Stimulated activated CD8-positive, alpha-beta memory T cell treated with anti-CD3 and anti-CD28 coated beads, Interleukin-4, amount 100 ng/mL, for 1 hour (primary cell): ENCODE measurements at places on chromosomes 6 and 20.
A peak's percentile ranks its signal among the peaks of the same experiment; 100 is the strongest.

DNA sequence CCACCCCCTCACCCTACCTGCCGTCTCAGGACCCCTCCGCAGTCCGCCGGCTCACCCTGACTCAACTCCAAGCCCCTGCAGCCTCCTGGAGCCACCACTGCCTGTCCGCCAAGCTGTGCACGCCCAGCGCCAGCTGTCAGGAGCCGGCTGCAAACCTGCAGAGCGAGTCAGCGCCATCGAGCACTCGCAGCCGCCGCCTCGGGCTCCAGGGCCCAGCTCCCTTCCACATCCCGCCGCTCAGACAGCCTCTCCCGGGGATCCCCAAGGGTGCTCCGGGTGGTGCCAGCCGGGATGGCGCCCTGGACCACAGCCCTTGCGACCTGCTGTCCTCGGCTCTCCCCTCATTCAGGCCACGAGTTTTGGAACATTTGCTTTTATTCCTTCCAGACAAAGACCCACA is 4.3 kb downstream of the TNNC2 start:
- DNase-seq: no peak

GRCh38 chr20:13302647-13303450 is 81.8 kb downstream of the ISM1 start:
- DNase-seq: no peak

DNA sequence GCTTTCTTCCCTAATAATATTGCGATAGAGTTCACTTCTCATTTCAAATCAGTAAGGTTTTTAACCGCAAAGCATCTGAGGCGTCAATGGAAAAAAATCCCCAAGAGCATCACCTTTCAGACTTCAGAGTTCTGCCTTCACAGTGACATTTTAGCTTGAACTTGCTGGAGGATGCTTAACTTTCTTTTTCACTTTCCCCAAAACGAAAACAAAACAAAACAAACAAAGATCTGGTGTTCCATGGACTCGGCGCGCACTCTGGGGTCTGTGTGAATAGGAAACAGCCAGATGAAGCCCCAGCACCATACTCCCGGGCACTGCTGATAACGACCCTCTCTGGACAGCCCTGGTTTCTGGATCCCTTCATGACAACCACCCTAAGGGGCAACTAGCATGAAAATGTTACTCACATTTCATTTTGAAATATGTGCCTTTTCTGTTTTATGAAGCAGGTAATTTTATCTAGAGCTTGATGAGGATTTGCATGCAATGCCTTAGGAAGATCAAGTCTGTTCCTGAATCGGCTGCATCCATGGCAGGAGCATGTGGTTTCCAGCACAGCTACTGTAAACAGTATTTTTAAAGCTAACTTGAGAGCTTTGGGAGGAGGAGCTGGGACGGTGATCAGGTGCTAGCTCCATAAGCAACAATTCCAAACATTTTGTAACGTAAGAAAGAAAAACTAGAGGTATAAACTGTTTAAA is 44.5 kb downstream of the RAMACL start:
- DNase-seq: no peak

DNA sequence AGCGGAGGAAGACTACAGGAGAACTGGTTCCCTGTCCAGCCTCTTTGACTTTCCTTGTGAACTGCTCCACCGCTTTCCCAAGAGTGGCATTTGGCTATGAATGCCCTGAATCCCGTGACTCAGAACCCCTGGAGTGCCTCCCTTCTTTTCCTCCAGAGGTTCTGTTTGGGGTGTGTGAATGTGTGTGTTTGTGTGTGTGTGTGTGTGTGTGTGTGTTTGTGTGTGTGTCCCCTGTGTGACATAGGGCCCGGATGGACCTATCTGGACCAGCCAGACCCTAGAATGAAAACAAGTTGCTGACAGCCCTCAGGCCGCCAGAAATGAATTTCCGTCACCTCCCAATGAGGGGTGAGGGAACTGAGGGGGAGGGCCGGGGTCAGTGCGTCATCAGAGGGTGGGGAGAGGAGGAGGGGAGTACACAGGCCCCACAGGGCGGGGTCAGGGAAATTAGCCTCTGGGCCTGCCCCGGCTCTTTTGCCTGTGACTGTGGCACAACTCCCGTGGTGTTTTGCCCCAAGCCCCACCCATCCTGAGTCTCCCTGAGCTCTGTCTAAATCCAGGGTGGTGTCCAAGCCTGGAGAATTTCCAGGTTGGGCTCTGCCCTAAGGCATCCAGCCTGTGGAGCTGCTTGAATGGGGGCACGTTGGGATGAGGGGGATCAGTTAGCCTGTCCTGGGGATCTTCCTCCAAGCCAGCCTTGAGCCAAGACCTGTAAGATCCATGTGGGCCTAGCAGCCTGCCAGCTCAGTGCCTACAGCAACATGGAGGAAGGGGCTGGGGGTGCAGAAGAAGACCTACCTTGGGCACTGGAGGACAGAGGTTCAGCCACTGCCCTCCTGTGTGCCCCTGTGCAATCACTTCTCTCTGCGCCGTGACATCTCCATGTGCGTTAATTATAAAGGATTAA is 15.2 kb upstream of the MRPS18A start:
- no peak for DNase-seq

- no peak for DNase-seq
Observed at GRCh38 chr6:46581459-46582177, 71.0 kb downstream of the CYP39A1 start.

DNA sequence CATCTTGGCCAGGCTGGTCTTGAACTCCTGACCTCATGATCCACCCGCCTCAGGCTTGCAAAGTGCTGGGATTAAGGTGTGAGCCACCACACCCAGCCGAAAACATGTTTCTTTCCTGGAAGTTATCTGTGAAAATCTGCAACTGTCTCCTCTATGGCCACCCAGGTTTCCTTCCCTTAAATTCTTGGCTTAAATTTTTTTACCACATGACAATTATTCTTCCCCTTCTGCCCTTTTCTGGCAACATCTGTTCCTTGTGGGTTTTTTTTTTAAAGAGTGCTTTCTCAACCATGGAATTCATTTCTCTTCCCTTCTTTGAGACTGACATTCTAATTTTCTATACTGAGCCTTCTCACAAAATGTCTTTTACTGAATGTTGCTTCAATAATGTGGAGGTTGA is 59.6 kb downstream of the DOK5 start:
- DNase-seq: no peak

GRCh38 chr20:31260326-31260932 is 3.0 kb downstream of the DEFB115 start:
- no peak for DNase-seq

DNA sequence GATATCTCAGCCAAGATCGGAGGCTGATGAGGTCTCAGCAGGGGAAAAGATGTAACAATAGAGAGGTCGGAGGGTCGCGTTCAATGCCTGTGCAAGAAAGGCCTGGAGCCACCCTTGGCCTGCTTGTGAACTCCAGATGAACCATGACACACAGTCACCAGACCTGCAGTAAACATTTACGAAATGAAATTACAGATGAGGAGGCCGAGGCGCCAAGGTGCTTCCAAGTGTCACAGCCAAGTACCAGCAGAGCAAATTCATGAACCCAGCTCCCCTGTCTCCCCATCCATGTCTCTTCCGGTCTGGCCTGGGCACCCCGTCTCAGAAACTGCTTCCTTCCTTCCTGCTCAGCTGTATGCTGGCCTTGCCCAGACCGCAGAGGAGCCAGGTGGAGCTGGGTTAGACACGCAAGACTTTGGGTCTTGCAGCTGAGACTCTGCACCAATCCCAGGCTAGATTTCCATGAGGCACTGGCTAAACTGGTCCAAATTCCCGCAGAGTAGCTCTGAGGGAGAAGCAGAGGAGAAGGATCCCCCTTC is 48.1 kb downstream of the CHMP4B start:
- DNase-seq: no peak

GRCh38 chr20:46151936-46152335 is 33.8 kb downstream of the CD40 start:
- DNase-seq: no peak

DNA sequence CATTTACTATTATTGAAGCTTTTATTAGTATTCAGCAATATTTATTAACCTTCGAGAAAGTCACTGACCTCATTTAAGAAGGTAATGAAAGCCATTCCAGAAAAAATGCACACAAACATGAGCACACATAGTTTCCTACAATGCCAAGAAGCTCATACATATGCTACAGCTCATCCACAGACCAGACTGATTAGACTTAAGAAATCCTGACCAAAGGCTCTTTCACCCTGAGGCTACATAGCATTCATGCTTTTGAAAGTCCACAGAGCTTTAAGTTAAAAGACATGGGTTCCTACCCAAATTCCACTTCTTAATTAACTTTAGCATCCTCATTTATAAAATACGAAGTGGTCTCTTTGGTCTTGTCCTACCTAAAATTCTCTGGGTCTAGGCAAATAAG is 430.4 kb downstream of the TBC1D32 start:
- no peak for DNase-seq

DNA sequence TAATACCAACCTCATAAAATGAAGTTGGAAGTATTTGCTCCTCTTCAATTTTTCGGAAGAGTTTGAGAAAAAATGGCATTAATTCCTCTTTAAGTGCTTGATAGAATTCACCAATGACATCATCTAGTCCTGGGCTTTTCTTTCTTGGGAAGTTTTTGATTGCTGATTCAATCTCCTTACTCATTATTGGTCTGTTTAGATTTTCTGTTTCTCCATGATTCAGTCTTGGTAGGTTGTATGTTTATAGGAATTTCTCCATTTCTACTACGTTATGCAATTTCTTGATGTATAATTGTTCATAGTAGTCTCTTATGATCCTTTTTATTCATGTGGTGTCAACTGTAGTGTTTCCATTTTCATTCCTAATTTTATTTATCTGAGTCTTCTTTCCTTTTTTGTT is 176.9 kb upstream of the PRND start:
- no peak for DNase-seq

GRCh38 chr6:52726741-52727535 is 36.3 kb downstream of the GSTA2 start:
- no peak for DNase-seq

- no peak for DNase-seq
Observed at GRCh38 chr6:167712731-167713475, 113.8 kb upstream of the AFDN start.

DNA sequence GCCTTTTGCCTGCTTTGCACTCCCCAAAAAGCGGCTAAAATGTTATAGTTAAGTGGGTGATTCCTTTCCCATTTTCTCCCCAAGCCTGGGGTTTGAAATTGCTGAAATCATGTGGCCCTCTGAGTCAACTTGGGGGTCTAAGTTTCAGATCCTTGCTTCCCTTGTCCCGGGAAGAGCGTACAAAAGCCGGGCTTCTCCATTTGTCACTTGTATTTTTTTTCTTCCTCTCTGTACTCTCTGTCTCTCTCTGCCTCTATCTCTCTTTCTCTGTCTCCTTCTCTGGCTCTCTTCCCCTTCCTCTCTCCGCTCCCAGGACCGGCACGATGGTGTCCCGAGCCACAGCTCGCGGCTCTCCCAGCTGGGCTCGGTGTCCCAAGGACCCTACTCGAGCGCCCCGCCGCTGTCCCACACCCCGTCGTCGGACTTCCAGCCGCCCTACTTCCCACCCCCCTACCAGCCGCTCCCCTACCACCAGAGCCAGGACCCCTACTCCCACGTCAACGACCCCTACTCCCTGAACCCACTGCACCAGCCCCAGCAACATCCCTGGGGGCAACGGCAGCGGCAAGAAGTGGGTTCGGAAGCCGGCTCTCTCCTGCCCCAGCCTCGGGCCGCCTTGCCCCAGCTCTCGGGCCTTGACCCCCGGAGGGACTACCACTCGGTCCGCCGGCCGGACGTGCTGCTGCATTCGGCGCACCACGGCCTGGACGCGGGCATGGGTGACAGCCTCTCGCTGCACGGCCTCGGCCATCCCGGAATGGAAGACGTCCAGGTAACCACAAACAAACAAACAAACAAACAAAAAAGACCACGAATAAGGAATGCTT is 4.6 kb downstream of the TFAP2B start:
- no peak for DNase-seq

- DNase-seq: peak; percentile 61
Observed at GRCh38 chr6:37691904-37692806, 5.5 kb downstream of the MDGA1 start.

GRCh38 chr6:132814716-132815570 is 574 bp downstream of the RPS12 start:
- DNase-seq: no peak

- no peak for DNase-seq
Observed at GRCh38 chr20:57389695-57390603, 1.2 kb upstream of the RBM38 start.

DNA sequence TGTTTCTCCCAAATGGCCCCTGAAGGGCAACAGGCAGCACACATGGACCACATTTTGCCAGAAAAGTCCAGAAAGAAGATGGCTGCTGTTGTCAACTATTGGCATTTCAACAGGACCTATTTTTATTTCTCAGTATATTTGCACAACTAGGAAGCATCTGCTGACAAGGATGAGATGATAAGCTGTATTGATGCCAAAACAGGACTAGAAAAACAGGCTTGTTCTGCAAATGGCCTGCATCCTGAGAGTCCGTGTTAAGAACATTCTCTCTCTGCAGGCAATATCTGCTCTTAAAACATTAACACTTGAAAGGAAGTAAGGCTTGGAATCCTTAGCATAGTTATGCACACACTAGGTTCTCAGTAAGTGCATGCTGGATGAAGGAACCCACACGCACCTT is 283.7 kb downstream of the ESR1 start:
- DNase-seq: no peak

DNA sequence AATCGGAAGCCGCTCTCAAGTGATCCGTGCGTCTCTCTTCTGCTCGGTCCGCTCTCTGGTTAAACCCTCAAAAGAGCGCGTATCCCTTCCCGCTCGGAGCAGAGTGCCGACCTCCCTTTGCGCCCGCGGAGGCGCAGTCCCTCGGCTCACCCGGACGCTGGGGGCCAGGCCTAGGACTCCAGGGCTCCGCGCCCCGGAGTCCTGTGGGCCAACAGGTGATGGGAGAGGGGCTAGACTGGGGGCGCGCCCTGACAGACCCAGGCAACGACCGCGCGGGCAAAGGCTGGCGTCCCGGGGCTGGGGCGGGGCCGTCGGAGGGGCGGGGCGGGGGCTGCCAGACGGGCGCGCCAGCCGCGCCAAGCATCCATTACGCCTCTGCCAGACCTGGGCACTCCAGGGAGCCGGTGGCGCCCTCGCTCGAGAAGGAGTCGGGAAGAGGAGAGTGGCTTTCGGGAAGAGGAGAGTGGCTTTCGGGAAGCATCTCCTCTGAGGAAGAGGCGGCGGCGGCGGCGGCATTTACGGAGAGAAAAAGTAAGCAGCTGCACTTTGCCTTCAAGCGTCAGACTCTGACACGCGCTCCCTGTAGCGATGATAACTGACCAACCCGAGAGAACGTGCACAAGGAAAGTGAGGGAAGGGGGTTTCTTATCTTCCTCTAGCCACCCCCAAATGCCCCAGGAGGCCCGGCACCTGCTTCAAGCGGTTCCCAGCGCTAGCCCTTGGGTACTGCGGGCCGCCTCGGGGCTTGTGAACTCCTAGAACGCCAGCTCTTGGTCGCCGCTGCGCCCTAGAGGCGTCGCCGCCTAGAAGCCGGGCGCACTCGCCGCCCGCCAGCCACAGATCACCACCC is 2.6 kb downstream of the EPHA7 start:
- no peak for DNase-seq

- no peak for DNase-seq
Observed at GRCh38 chr20:64113796-64114355, 6.5 kb upstream of the NPBWR2 start.

DNA sequence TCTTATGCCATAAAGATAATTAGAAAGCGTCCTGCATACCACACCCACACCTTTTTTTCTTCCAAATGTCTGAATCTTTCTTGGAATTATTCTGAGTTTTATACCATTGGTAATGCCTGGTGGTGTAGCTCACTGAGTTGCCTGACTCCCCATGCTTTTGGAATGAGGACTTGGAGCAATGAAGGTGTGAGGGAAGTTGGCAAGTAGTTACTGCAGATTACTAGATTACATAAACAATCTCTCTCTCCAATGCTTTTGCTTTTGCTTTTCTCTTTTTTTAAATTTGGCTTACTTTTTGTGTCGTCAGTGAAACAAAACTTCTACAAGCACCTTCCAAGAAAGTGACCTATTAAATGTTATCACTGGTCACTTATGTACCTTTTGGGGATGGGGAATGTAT is 406.1 kb upstream of the SOX4 start:
- no peak for DNase-seq
